A172 (cell line): ENCODE measurements at places on chromosomes 6 and 20. TPM values are rescaled to one million over a fixed set of nuclear protein-coding genes. Genes with fewer than 3 reads are reported as not detected.

Gene GRIK2
- 0.10 and 0.12 TPM in 2 replicates for total RNA-seq

GRCh38 chr6:114690625-114691024 lies 347.8 kb upstream of the HS3ST5 start:
- no peak for DNase-seq

Gene IMPG1
- total RNA-seq = not detected in 2 replicates

DNA sequence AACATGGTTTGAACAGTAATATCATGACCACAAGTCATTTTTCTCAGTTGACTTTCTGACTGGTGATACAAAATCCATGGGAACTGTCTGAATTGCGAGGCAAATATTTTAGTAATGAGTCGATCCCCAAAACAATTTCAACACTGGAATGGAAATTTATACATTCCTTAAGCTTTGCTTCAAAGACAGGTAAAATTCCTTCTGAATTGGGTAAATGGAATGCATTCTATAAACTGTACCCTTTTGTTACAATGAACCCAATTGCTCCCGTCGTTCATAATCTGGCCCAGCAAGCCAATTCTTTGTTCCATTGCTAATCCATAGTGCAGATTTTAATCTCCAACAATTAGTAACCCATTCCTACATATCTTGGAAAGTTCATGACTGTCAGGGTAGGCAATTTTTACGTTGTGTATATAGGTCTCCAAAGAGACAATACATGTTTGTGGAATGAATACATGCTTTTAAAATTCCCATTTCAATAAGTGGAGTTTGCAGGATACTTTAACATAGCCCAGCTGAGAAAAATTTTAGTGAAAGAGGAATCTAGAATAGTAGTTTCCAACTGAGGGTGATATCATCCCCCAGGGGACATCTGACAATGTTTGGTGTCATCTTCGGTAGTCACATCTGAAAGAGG lies 32.7 kb downstream of the CYP24A1 start:
- DNase-seq = peak; percentile 80

DNA sequence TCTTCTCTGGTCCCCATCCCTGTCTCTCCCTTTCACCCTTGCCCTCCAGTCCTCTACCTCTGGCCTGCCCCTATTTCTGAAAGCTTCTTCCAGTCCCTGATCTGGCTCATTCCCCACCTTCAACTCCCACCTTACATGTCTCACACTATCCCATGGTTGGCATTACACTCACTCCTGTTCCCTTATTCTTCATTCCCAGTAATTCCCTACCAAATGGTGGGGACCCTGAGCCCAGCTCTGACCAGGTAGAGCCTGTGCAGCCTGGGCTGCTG lies 6.4 kb downstream of the TP53INP2 start:
- no peak for DNase-seq

DNA sequence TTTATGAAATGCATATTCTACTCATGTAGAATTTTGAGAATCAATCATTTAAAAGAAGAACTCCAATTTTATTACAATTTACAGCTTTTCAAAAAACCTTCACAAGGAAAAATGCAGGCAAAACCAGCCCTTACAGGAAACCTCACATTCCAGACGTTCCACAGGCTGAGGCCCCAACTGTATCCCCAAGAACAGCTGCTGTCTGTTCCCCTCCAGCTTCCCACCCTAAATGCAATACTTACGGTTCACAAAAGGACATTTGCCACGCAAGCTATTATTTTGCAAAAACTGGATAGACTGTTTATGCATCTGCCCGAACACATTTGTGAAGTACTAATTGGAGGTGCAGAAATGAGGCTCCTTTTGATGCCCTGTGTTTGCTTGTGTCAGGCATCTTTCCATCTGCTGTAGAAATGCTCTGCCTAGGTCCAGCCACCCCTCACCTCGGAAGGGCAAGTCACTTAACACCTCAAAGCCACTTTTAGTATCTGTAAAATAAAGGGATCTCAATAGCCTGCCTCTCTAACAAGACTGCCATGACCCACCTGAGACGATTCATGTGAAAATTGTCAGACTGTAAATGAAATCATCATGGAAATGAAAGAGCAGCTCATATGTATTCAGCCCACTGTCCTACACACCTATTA lies 26.5 kb downstream of the PDE10A start:
- DNase-seq = peak; percentile 36

DNA sequence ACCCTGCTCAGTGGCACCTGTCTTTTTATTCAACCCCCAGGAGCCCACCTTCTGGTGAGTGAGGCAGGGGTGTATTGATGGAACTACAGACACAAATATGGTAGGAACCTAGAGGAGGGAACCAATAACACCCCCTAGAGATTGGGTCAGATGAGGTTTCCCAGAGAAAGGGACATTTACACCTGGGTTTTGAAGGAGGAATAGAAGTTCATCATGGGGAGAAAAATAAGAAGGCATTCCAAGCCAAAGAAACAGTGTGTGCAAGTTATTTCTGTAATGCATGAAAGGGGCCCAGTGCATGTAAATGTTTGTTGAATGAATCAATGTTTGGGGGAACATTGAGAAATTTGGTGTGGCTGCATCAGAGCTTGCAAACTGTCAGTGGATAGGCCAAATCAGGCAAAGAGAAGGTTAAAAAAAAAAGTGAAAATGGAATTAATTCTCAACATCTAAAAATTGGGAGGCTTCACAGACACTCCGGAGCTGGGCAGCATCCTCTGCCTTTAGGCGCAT lies 11.1 kb upstream of the KIAA1755 start:
- no peak for DNase-seq

Gene SGK2
- total RNA-seq = not detected in 2 replicates
